ENCODE measurements at places on chromosomes 7 and 10.

DNA sequence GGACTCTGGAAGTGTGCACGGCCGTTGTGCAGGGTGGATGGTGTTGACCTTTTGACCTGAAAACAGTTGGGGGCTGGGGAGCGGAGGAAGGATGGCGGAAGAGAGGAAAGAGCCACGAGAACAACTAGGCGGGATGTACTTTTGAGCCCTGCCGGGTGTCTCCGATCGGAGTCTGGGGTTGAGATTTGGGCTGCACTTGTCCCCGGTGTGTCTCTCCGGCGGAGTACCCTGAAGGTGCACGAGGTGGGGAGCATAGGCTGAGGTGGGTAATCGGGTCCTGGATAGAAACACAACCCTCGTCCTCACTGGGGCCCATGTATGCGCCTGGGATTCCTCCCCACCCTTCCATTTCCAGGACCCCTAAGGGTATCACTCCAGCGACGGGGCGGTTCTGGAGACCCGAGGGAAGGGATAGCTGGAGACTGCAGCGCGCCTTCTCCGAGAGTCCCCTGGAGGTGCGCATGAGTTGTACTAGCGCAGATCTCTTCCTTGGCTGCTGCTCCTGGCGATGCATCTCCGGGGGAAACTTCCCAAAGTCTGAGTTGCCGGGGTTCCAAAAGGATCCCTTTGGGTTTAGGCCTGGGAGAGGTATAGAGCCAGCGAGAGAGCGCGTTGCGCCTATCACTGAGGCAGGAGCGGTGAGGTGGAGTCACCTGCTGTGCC is 4.6 kb upstream of the HMX2 start:
- DNase-seq = no peak

DNA sequence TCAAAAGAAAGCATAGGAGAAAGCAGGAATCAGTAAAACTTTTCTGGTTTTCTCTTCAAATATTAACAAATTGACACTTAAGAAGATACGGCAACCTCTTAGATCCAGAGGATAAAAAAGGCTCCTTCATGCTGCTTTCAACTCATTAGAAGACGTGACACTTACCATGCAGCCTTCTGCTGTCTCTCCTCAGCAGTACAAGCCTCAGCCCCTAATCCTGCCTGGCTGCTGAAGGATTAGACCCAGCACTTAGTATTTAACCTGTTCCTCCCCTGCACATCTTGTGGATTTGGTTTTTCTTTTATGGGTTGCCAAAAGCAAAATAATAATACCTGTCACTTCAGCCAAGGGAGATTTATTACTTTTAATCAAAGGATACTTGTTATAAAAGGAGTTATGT is 108.4 kb downstream of the LYZL1 start:
- no peak for DNase-seq

GRCh38 chr7:5997210-5997808 is 11.5 kb downstream of the PMS2 start:
- DNase-seq = peak; percentile 73

- DNase-seq = peak; percentile 32
Observed at GRCh38 chr7:94348142-94348541, 46.6 kb upstream of the COL1A2 start.

GRCh38 chr7:80480566-80480965 is 31.3 kb downstream of the GNAT3 start:
- DNase-seq = no peak

GRCh38 chr10:84588971-84589370 is 260.6 kb downstream of the CCSER2 start:
- DNase-seq = no peak

DNA sequence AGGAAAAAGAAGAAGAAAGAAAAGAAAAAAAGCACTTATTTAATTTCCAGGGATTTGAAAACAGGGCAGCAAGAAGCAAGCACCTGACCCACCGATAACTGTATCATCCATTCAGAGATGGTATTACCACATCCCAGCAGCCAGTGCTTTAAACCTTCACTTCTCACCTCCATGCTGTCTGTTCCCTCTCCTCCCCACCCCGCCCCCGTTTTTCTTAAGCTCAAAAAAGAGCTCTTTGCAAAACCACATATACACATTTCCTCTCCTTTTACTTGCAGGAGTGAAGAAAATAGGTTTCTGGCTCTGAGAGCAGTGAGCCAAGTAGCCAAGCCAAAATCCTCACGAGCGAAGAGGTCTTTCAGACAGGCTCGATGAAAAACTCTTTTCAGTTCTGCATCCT is 2.2 kb downstream of the STOX1 start:
- no peak for DNase-seq

GRCh38 chr7:117127585-117128168 is 174.4 kb downstream of the ST7 start:
- peak; percentile 64 for DNase-seq

GRCh38 chr7:24199978-24200377 is 84.0 kb upstream of the NPY start:
- DNase-seq = no peak

DNA sequence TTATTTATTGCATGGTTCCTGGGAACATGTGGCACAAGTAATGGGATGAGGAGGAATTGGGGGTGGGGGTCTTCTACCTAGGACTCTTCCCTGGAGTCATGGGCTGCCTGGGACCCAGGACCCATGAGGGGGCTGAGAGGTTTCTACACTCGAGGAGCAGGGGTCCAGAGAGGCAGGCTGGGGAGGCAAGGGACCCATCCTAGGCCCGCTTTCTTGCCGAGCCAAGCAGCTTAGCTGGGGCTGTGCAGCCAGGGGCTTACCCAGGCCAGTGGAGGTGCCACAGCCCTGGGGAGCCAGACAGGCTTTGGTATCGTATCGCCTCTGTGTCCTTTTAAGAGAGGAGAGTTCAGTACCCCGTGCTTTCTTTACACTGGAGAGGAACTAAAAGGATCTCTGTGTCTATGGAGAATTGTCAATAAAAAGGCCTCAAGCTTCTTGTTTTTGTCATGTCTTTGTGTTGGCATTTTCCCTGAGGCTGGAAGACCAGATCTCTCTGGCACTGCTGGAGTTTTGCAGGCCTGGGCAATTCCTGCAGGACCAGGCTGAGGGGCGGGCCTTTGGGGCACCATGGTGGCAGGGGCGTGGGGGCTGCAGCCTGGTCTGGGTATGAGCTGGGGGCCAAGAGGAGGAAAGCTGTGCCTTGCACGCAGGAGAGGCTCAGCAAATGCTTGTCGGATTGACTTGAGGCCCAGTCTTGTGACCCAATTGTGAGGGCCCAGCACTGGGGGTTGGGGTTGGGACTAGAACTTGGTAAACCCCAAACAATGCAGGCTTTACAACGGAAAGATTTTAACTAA is 11.1 kb downstream of the SFRP5 start:
- DNase-seq = no peak

DNA sequence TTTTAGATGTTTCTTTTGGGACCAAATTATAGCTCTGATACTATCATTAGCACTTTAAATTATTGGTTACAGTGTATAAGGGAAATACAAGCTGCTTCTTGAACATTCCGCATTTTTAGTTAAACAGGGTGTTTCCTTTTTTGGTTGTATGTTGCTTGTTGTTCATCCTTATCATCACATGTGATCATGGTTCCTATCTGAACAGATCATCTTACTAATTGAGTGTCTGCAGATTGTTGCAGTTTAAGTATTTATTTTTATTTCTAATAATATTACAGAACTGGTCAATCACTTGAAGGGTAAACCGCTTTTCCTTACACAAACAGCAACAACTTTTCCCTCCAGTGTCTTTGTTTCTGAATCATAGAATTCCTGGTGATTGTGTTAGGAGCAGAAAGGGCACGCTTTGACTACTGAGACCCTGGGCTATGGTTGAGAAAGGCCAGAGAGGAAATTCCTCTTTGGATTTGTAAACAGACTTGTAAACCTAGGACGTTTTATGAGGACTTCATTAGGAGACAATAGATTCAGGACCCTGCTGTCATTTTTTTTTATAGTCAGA is 37.2 kb downstream of the CHN2 start:
- no peak for DNase-seq

GRCh38 chr7:135208102-135208793 is 3.1 kb downstream of the WDR91 start:
- DNase-seq = no peak

DNA sequence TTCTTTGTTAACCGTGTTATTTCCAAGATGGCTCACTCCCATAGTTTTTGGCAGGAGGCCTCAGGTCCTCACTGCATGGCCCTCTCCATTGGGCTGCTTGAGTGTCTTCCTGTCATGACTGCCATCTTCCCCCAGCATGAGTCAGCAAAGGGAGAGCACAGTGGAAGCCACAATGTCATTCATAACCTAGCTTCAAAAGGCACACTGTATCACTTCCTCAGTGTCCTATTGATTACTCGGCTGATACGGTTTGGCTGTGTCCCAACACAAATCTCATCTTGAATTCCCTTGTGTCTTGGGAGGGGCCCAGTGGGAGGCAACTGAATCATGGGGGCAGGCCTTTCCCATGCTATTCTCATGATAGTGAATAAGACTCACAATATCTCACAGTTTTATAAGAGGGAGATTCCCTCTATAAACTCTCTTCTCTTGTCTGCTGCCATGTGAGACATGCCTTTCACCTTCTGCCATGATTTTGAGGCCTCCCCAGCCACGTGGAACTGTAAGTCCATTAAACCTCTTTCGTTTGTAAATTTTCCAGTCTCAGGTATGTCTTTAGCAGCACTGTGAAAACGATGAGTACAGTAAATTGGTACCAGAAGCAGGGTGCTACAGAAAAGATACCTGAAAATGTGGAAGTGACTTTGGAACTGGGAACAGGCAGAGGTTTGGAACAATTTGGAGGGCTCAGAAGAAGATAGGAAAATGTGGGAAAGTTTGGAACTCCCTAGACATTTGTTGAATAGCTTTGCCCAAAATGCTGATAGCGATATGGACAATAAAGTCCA is 106.5 kb downstream of the PRLHR start:
- no peak for DNase-seq

GRCh38 chr7:901041-901387 is 24.7 kb downstream of the GET4 start:
- no peak for DNase-seq

Data from testis (tissue), 5 donors.